ENCODE measurements at places on chromosomes 5 and 9.

- DNase-seq = no peak
These were observed 152.5 kb downstream of the DMRT2 start for GRCh38 chr9:1202512-1203280.

DNA sequence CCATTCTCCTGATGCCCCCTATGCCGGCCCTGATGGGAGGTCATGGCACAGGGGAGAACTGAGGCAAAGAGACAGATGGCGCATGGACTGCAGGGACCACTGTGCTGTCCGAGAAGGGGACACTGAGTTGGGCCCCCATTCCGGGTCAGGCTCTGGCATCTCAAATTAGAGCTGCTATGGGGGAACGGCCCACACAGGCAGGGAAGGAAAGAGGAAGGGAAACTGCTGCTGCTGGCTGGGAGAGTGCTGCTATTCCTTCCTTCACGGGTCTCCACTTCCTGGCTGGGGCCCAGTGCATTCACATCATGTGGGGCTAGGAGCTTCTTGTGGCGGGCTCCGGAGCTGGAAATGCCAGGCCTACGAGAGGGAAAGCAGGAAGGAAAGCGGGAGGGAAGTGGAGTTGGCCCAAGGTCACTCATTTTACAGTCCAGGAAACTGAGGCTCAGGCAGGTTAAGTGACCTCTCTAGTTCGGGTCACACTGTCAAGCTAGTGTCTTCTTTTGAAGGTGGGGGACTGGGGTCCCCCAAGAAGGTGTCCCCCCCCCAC, 1.3 kb upstream of the CARD19 start:
- peak; percentile 37 for DNase-seq

DNA sequence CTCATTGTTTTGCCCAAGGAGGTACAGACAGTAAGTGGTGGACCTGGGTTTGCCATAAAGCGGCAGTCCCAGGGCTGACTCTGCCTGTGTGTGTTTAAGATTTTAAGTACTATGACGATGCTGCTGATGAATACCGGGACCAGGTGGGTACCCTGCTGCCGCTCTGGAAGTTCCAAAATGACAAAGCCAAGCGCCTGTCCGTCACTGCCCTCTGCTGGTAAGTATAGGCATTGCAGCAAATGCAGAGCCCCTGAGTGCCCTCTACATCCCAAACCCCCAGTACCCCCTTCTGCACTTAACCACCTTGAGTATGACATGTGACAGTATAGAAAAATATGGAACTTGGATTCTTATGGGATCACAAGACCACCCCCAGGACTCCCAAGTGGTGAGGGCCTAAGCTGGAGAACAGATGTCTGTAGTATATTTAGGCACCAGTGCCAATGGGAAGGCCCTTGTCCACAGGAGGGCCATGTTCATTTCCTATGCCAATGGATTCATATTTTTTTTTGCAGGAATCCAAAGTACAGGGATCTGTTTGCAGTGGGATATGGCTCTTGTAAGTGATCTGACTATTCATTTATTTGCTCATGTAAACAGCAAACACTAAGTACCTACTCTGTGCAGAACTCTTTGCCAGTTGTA, 22.0 kb downstream of the ENHO start:
- peak; percentile 58 for DNase-seq

DNA sequence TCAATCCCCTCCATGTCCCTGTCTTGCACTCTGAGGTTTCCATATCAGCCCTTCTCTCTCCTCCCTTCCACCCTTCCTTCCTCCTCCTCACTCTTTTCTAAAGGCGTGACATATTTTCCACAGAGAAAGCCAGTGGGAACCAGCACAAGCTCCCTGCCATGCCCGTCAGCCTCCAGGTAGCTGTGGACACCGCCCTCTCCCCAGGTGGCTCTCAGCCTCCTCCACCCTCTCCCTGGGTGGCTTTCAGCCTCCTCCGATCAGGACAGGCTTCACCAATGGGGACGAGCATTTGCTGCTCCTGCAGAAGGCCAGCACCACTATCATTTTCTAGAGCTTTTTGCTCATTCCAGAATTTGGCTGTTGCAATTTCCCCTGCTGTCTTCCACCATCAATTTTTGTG, 236.6 kb downstream of the GADD45G start:
- DNase-seq = no peak

GRCh38 chr9:129665814-129666520, 520 bp downstream of the PRRX2 start:
- DNase-seq = no peak

GRCh38 chr5:123474228-123474627, 37.7 kb upstream of the CSNK1G3 start:
- DNase-seq = no peak

DNA sequence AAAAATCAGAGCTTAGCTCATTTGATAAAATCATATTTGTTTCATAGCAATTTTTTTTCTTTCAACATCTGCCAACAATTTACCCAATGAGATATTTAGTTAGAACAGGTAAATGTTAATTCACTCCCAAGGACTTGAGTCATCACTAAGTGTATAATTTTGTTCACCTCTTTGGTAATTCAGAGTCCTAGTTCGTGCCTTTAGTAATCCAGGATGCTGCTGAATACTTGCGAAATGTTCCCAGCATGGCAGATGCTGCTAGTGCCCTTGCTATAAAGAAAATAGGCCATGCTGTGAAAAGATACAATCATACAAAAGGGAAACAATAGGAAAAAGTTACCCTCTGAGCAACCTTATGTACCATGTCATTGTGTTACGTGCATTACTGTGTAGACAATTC, 210.5 kb downstream of the CSNK1G3 start:
- no peak for DNase-seq

- DNase-seq = no peak
These were observed 95.3 kb downstream of the LIX1 start for GRCh38 chr5:97047076-97047475.

GRCh38 chr9:104009826-104010225, 84.3 kb upstream of the SMC2 start:
- no peak for DNase-seq

- no peak for DNase-seq
These were observed 67.9 kb upstream of the UNC5A start for GRCh38 chr5:176742246-176743105.

- DNase-seq = no peak
These were observed 32.1 kb downstream of the PRKACG start for GRCh38 chr9:68981789-68982188.

DNA sequence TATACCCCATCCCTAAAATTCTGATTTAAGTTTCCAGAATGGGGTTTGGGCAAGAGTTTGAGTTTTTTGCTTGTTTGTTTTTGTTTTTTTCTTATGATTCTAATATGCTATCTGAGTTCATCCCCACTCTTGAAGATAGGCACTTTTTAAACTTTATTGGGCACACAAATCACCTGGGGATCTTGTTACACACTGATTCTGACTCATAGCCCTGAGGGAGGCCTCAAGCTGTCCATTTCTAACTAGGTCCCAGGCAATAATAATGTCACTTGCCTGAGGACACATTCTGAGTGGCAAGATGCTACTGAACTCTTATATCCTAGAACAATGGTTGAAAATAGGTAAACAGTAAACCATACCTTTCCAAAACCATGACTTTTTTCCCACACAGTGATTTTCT, 22.8 kb upstream of the ABLIM3 start:
- no peak for DNase-seq

- no peak for DNase-seq
These were observed 19.3 kb upstream of the PPP2CA start for GRCh38 chr5:134245101-134245604.

DNA sequence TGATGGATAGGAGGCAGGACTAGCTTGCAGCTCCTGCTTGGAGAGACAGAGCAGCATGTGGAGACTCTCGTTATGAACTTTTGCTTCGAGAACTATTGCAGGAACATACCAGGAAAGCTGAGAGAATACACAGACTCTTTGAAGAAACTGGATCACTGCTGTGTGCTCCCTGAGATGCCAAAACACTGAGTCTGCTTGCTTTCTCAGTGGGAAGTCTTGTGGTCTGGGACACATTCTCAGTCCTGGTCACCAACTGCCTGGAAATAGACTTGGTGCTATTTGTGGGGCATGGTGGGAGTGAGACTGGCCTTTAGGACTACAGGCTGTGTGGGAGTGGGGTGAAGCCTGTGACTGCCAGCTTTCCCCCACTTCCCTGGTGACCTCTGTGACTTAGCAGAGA, 252.6 kb downstream of the MED10 start:
- DNase-seq = no peak

- DNase-seq = no peak
These were observed 3.1 kb downstream of the AGXT2 start for GRCh38 chr5:35044649-35045048.

DNA sequence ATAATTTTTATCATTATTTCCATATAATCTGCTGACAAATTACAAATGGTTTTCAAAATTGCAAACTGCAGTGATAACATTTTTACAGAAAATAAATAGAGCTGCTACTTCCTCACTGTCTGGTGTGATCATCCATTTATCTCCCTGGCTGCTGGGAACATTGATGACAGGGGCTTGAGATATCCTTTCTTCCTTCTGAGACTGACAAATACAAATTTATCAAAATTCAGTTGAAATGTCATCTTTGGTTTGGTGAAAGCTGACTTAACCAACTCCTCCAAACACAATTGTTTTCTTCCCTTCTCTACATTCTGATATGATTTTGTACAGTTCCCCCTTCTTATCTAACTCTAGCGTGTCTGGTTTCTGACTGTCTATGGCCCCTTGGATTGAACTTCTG, 611.8 kb upstream of the KLF4 start:
- DNase-seq = no peak

DNA sequence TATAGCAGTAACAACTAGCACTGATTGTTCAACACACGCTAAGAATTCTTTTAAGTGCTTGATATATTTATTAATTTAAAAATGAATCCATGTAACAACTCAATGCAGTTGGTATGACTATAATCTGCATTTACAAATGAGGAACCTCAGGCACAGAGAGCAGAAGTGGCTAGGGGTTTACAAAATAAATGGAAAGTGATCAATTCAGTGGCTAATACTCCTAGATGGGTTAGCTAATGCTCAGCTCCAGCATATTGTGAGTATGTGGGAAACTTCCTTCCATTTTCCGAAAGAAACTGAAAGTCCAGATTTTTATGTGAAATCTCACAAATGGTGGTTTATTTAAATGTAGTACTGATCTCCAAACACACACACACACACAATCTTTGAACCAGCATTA, 128.0 kb downstream of the RFX3 start:
- no peak for DNase-seq

DNA sequence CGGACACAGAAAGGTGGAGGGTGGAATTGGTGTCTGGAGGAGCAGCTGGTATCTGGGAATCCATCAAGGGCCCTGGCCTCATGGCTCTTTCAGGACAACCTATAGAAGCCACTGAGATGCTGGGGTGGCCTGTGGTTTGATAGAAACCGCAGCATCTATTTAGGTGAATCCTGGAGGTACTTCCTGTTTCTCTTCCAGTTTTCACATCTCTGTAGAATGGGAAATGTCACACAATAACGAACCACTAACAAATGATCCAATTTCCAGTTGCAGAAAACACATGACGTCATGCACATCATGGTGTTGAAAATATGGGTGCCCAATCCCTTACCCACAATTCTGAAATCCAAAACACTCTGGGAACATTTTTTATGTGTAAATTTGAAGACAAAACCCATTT, 52.2 kb downstream of the ROPN1L start:
- no peak for DNase-seq

DNA sequence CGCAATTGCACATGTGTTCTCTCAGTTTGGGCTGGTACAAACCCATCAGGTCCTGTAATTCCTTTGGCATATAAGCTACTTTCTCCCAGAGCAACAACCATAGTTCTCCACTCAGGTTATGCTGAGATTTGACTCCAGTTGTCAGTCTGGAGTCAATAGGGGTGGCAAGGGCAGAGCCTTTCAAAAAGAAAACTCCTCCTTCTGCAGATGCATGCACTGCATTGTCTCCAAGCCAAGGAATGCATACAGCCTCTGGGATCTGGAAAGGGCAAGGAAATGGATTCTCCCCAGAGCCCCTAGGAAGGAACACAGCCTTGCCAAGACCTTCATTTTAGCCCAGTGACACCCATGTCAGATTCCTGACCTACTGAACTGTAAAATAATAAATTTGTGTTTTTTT, 31.0 kb upstream of the GZMA start:
- no peak for DNase-seq

Measured in SK-N-DZ (cell line).